ENCODE measurements at places on chromosomes 13 and 19. TPM values are rescaled to one million over a fixed set of nuclear protein-coding genes. Genes with fewer than 3 reads are reported as not detected.
A peak's percentile ranks its signal among the peaks of the same experiment; 100 is the strongest.

- H3K4me1 ChIP-seq = peaks cover 9% of the 10 kb centered on the region
- no peaks in the 10 kb centered on the region for H3K27me3 ChIP-seq
- no peak overlapping the region for H3K4me3 ChIP-seq
- H3K36me3 ChIP-seq = no peaks in the 10 kb centered on the region
- no peak overlapping the region for H3K27ac ChIP-seq
Observed at GRCh38 chr13:27536361-27537101, 83.8 kb downstream of the LNX2 start.

The LILRB5 gene
- total RNA-seq = not detected

The GGACT gene
- 3.5 TPM for total RNA-seq

The ANKRD24 gene
- total RNA-seq = 0.16 TPM

The MAB21L1 gene
- total RNA-seq = not detected

GRCh38 chr19:525857-526419, 5.6 kb upstream of the CDC34 start:
- no peaks in the 10 kb centered on the region for H3K36me3 ChIP-seq
- no peak for DNase-seq
- peaks cover 18% of the 10 kb centered on the region for H3K4me1 ChIP-seq
- H3K4me3 ChIP-seq = no peak overlapping the region
- H3K27me3 ChIP-seq = no peaks in the 10 kb centered on the region

- H3K27ac ChIP-seq = no peak overlapping the region
- no peak for DNase-seq
- no peaks in the 10 kb centered on the region for H3K27me3 ChIP-seq
- no peaks in the 10 kb centered on the region for H3K36me3 ChIP-seq
Observed at GRCh38 chr19:18648973-18649315, 12.1 kb downstream of the KLHL26 start.

The PSG1 gene
- not detected for total RNA-seq

GRCh38 chr13:73633817-73634460, 500.3 kb downstream of the KLF12 start:
- DNase-seq = no peak
- H3K27me3 ChIP-seq = no peaks in the 10 kb centered on the region
- H3K4me3 ChIP-seq = no peak overlapping the region
- H3K27ac ChIP-seq = no peak overlapping the region

The ZNF772 gene
- total RNA-seq = 1.2 TPM

GRCh38 chr13:43797159-43797558, 10.4 kb upstream of the ENOX1 start:
- H3K36me3 ChIP-seq = no peaks in the 10 kb centered on the region
- H3K27me3 ChIP-seq = no peaks in the 10 kb centered on the region
- no peak overlapping the region for H3K4me3 ChIP-seq
- peaks cover 27% of the 10 kb centered on the region for H3K4me1 ChIP-seq
- no peak for DNase-seq

GRCh38 chr19:46056536-46056935, 15.7 kb upstream of the IGFL4 start:
- H3K4me3 ChIP-seq = no peak overlapping the region
- no peak overlapping the region for H3K27ac ChIP-seq
- no peaks in the 10 kb centered on the region for H3K36me3 ChIP-seq
- DNase-seq = no peak
- no peaks in the 10 kb centered on the region for H3K4me1 ChIP-seq

DNA sequence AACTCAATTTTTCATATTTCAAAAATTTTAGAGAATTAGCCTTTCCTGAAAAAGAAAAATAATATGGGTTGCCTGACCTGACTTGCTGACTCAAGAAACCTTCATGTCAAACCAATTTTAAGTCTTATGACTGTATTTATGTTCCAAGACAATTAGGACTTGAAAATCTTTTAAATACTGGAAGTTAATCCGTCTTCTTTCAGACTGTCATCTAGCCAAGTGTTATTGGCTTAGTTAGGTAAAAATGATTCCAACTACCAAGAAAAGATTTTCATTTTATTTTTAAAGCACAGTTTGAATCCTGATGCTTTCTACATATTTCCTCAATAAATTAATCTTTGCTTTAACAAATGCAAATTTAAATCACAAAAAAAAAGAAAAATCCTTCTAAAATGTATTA, 337.6 kb downstream of the SLITRK6 start:
- no peak for DNase-seq
- no peaks in the 10 kb centered on the region for H3K27me3 ChIP-seq
- H3K27ac ChIP-seq = no peak overlapping the region
- H3K4me1 ChIP-seq = no peaks in the 10 kb centered on the region
- H3K4me3 ChIP-seq = no peak overlapping the region

The ZNF573 gene
- total RNA-seq = 9.1 TPM

DNA sequence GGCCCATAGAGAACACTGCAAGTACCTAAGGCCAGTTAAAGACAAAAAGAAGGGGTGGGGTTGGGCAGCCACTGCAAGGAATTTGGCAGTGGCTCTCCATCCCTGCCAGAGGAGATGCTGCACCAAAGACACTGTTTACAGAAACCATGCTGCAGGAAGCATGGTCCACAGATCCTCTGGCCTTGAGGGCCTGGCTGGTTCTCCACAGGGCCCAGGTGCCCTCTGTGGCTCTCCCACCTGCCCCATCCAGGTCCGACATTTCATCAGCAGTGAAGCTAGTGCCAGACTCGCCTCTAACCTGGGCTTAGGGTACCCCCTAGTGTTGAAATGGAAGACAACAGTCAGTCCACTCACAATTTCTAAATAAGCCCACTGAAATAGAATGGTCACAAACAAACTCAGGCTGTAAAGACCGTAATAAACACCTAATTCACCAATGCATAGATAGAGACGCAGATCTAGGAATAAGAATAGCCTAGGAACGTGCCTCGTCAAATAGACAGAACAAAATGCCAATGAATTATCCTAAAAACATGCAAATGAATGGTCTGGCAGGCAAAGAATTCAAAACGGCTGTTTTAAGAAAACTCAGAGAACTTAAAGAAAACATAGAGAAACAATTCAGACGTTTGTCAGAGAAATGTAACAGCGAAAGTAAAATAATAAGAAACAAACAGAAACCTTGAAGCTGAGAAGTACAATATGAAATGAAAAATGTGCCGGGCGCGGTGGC, 23.3 kb downstream of the LYPD4 start:
- H3K4me3 ChIP-seq = no peak overlapping the region
- no peak overlapping the region for H3K27ac ChIP-seq
- no peaks in the 10 kb centered on the region for H3K4me1 ChIP-seq
- DNase-seq = peak; percentile 75
- H3K36me3 ChIP-seq = no peaks in the 10 kb centered on the region

The CGB3 gene
- total RNA-seq = not detected

The NCAN gene
- not detected for total RNA-seq

- no peaks in the 10 kb centered on the region for H3K36me3 ChIP-seq
- H3K27me3 ChIP-seq = no peaks in the 10 kb centered on the region
- peaks cover 32% of the 10 kb centered on the region for H3K4me1 ChIP-seq
- no peak overlapping the region for H3K4me3 ChIP-seq
- peak; percentile 63 for DNase-seq
- no peak overlapping the region for H3K27ac ChIP-seq
Observed at GRCh38 chr13:46146898-46147297, 35.1 kb downstream of the LCP1 start.

DNA sequence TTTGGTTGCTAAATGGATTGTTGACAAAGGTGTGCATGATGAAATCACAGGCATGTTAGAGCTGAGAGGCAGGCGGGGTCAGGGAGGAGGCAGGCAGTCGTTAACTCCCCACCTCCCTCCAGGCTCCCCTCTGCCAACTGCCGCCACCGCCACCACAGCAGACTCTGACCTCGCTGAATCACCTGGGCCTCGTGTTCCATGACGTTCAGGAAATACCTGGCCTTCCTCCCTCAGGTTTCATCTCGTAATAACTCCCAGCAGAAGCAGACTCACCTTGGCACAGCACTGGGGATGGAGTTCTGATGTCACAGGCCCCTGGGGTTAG, 198.5 kb downstream of the KATNAL1 start:
- H3K27ac ChIP-seq = peak overlapping the region; percentile 89
- H3K4me1 ChIP-seq = peaks cover 42% of the 10 kb centered on the region
- DNase-seq = peak; percentile 92
- no peaks in the 10 kb centered on the region for H3K27me3 ChIP-seq

GRCh38 chr13:70249332-70250064, 141.2 kb upstream of the KLHL1 start:
- peaks cover 11% of the 10 kb centered on the region for H3K4me1 ChIP-seq
- peak; percentile 46 for DNase-seq
- H3K36me3 ChIP-seq = no peaks in the 10 kb centered on the region
- no peaks in the 10 kb centered on the region for H3K27me3 ChIP-seq
- no peak overlapping the region for H3K4me3 ChIP-seq

- no peak within 1 kb of the TSS for H3K27ac ChIP-seq
- H3K4me3 ChIP-seq = no peak within 1 kb of the TSS
- no peaks in the 10 kb centered on the region for H3K36me3 ChIP-seq
- DNase-seq = no peak
- H3K4me1 ChIP-seq = peaks cover 15% of the 10 kb centered on the region
Observed at GRCh38 chr13:30932481-30933353, at the start of gene TEX26. TSS of gene TEX26 (plus strand) at chr13:30932656. CDS start at chr13:30932716, 60 bp downstream.

- no peaks in the 10 kb centered on the region for H3K36me3 ChIP-seq
- H3K27me3 ChIP-seq = peaks cover 2% of the 10 kb centered on the region
- DNase-seq = no peak
Observed at GRCh38 chr13:111539252-111539651, 218.8 kb downstream of the TEX29 start.

The ZNF837 gene
- total RNA-seq = 2.2 TPM

GRCh38 chr19:56834564-56835375, 5.8 kb downstream of the PEG3 start:
- no peak for DNase-seq
- H3K4me3 ChIP-seq = no peak overlapping the region
- no peaks in the 10 kb centered on the region for H3K4me1 ChIP-seq
- no peaks in the 10 kb centered on the region for H3K27me3 ChIP-seq
- H3K36me3 ChIP-seq = no peaks in the 10 kb centered on the region

DNA sequence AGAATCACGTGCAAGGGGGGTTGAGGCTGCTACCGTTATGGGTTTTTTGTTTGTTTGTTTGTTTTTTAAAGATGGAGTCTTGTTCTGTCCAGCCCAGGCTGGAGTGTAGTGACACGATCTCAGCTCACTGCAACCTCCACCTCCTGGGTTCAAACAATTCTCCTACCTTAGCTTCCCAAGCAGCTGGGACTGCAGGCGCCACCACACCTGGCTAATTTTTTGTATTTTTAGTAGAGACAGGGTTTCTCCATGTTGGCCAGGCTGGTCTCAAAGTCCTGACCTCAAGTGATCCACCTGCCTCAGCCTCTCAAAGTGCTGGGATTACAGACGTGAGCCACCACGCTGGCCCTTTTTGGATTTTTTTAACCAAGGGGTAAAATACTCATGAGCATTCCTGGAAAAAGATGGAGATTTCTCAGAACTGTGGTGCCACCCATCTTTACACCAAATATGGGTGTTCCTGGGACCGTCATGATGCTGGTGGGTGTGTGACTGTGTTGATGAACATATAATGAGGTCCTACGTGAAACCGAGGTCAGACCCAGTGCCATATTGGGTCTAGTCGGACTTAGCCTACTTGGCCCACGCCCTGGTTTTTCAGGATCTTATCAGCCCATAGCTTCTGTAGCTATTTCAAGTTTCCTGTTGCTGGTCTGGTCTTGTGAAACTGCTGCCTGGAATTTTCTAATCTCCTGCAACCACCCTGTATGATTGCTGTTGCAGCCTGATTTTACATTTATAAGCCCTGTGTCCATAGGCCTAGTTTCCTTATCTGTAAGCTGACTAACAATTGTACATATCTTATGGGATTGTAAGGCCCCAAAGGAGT, 6.2 kb downstream of the PPP1R15A start:
- H3K27me3 ChIP-seq = no peaks in the 10 kb centered on the region
- no peak overlapping the region for H3K4me3 ChIP-seq
- H3K4me1 ChIP-seq = peaks cover 55% of the 10 kb centered on the region
- peaks cover 19% of the 10 kb centered on the region for H3K36me3 ChIP-seq

The DOHH gene
- total RNA-seq = 17.4 TPM

The CACNG8 gene
- 0.91 TPM for total RNA-seq

GRCh38 chr19:33497131-33497777, 24.3 kb downstream of the PEPD start:
- no peak overlapping the region for H3K4me3 ChIP-seq
- DNase-seq = no peak
- no peak overlapping the region for H3K27ac ChIP-seq
- no peaks in the 10 kb centered on the region for H3K27me3 ChIP-seq
- H3K36me3 ChIP-seq = no peaks in the 10 kb centered on the region

DNA sequence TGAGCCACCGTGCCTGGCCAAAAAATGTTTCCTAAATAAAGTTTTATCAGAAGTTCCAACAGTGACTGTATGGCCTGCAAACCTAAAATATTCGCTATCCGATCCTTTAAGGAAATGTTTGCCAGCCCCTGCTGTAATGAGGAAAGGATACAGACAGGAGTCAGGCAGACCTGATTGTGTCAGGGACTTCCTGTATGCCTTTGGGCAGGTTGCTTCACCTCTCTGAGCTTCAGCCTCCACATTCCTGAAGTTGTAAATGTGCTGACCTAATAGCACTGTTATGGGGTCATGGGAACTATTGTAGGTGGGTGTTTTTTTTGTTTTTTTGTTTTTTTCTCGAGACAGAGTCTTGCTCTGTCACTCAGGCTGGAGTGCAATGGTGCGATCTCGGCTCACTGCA, 6.2 kb downstream of the ABHD8 start:
- H3K36me3 ChIP-seq = peaks cover 3% of the 10 kb centered on the region
- H3K27ac ChIP-seq = no peak overlapping the region
- peaks cover 2% of the 10 kb centered on the region for H3K4me1 ChIP-seq
- DNase-seq = no peak

GRCh38 chr13:110580800-110581199, 19.3 kb upstream of the RAB20 start:
- H3K27ac ChIP-seq = peak overlapping the region; percentile 7
- no peaks in the 10 kb centered on the region for H3K27me3 ChIP-seq
- no peak overlapping the region for H3K4me3 ChIP-seq

DNA sequence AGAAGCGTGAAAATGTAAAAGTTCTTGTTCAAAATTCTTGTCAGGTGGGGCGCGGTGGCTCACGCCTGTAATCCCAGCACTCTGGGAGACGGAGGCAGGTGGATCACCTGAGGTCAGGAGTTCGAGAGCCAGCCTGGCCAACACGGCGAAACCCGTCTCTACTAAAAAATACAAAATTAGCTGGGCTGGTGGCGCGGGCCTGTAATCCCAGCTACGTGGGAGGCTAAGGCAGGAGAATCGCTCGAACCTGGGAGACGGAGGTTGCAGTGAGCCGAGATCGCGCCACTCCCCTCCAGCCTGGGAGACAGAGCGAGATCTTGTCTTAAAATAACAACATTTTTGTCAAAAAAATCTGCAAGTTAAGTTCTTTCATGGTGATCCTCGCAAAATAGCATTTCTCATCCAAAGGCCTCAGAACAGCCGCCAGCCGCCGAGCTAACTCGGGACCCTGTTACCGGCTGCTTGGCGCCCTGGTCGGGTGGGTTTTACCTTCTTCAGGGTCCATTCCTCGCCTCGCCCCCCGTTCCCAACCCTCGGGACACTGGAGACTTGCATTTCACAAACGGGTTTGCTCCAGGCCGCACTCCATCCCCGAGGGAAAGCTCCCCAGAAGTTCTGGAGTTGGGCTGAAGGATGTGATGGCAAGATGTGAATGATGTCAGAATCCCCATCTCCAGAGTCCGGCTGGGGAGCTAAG, 1.6 kb downstream of the LATS2 start:
- H3K27me3 ChIP-seq = no peaks in the 10 kb centered on the region
- H3K4me3 ChIP-seq = peak overlapping the region; percentile 99
- peak overlapping the region; percentile 86 for H3K27ac ChIP-seq
- peaks cover 32% of the 10 kb centered on the region for H3K4me1 ChIP-seq

- no peaks in the 10 kb centered on the region for H3K36me3 ChIP-seq
- no peak overlapping the region for H3K27ac ChIP-seq
- DNase-seq = no peak
Observed at GRCh38 chr19:29247051-29247450, 34.1 kb upstream of the UQCRFS1 start.

All from Caco-2 (cell line).